Naive thymus-derived CD4-positive, alpha-beta T cell (primary cell): ENCODE measurements at places on chromosomes 11 and 22. TPM values are rescaled to one million over a fixed set of nuclear protein-coding genes. Genes with fewer than 3 reads are reported as not detected.

The MYRF gene
- total RNA-seq, result 0.19 TPM

The GGTLC3 gene
- total RNA-seq, result not detected

The OR52E5 gene
- total RNA-seq, result not detected

The C11orf86 gene
- not detected for total RNA-seq

The TSKU gene
- not detected for total RNA-seq

The GLYATL1 gene
- not detected for total RNA-seq

The ABCC8 gene
- total RNA-seq, result not detected

The SLC25A45 gene
- 20.2 TPM for total RNA-seq

The WNT7B gene
- not detected for total RNA-seq

The GAL3ST1 gene
- total RNA-seq, result not detected in 2 replicates

The CD3D gene
- total RNA-seq, result 542 and 597 TPM in 2 replicates

The SLC5A4 gene
- not detected in 2 replicates for total RNA-seq

The MAPK11 gene
- total RNA-seq, result 20.5 and 22.9 TPM in 2 replicates

The CD6 gene
- 322 and 361 TPM in 2 replicates for total RNA-seq
